CD4-positive, alpha-beta T cell treated with Interleukin-10 for 1 hour (primary cell): ENCODE measurements at places on chromosomes 11 and 22.

DNA sequence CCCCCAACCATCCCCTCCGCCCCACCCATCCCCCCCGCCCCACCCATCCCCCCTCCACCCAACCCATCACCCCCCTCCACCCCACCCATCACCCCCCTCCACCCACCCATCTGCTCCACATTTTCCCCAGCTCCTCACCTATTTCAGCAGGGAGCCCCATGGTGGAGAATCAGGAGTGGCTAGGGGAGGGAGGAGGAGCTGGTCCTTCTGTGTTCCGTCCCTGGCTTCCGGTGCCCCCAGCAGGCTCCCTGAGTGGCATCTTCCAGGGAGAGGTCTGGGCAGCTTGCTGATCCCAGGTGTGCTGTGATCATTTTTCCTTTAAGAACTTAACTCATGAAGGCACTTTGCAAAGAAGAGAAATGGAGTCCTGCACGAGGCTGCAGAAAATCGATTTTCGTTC is 365.8 kb downstream of the TBC1D22A start:
- no peak for DNase-seq

- DNase-seq, result no peak
Measured at GRCh38 chr11:43315966-43316365, 4.2 kb downstream of the API5 start.

- no peak for DNase-seq
Measured at GRCh38 chr11:110908401-110909105, 196.3 kb upstream of the ARHGAP20 start.

DNA sequence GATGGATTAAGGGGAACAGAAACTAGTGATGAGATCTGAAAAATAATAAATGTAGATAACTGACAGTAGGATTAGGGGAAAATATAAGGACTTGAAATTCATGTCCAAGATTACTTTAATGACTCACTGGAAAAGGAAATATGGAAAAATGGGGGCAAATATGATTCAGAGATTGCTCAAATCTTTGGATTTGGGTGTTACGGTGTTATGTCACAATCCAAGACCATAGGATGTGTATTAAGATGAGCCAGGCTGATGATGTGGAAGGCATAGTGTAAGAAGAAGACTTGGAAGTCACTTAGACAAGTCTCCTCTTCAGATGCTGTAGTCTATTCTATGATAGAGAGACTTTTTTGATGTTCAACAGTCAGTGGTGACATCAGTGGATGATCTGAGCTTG is 323.7 kb downstream of the LUZP2 start:
- DNase-seq, result no peak

GRCh38 chr11:94639901-94640721 is 72.9 kb downstream of the PIWIL4 start:
- no peak for DNase-seq

DNA sequence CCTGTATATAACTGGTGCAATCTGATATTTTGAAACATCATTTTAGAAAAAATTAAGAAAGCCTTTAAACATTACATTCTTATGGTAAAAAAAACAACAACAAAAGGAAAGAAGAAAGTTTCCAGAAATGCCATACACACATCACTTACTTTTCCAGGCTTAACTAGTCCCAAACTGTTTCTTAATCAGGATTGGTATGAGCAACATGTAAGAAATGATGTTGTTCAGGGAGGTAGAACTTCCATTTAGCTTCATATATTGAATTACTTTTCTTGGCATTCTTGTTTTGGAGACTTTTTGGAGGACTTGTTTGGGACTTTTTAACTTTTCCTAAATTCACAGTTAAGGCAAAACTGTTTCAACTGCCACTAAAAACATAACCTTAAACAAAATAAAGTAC is 791.5 kb downstream of the METTL15 start:
- DNase-seq, result no peak

- no peak for DNase-seq
Measured at GRCh38 chr11:124748481-124749343, 3.3 kb downstream of the VSIG2 start.

DNA sequence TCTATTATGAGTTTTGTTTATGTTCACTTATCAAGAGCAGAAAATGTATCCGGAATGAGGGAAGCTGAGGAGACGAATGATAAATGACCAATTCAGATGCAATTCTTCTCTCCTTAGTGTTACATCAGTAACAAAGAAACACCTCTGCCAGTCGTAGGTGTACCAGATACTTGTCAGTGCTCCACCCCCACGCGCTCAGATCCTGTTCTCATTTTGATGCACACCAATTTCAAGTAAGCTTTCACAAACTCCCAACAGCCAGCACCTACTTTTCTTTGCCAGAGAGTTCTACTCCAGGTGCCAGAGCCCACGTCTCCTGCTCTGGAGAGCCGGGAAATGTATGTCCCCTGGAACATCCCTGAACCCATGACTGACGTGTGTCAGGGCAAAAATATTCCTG is 43.7 kb downstream of the OR8B12 start:
- DNase-seq, result no peak

DNA sequence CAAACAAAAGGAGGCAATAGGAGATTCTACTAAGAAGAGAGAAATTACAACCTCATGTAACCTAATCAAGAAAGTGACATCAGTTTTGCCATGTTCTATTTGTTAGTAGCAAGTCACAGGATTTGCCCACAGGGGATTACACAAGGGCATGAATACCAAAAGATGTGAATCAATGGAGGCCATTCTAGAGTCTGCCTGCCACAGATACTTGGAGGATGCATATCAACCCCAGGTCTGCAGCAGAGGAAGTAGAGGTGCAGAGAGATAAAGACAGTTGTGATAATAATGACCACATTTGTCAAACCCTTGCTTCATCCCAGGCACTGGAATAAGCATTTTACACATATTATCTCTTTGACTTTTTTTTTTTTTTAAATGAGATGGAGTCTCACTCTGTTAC is 2.4 kb upstream of the ASCC2 start:
- DNase-seq, result no peak

- no peak for DNase-seq
Measured at GRCh38 chr11:59610289-59610688, 5.3 kb downstream of the OSBP start.

- no peak for DNase-seq
Measured at GRCh38 chr22:42945027-42945426, 69.9 kb downstream of the PACSIN2 start.

DNA sequence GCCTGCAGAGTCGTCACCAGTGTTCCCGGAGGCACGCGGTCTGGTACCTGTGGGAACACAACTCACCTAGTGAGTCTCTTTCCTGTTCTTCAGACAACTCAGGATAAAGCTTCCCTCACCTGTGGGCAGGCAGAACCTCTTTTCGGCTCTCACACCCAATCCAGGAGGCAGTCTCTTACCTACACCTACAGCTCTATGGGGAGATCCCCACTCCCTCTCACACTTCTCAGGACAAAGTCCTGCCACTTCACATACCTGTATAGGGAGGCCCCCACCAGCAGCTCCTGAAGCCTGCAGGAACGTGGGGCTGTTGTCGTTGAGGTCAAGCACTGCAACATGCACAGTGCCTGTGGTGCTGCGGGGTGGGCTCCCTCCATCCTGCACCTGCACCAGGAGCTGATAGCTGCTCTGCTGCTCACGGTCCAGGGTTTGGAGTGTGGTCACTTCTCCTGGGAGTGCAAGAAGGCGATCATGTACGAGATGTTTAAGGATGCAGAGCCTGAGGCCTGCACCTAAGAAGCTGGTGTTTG is 12.2 kb upstream of the TPP1 start:
- no peak for DNase-seq

DNA sequence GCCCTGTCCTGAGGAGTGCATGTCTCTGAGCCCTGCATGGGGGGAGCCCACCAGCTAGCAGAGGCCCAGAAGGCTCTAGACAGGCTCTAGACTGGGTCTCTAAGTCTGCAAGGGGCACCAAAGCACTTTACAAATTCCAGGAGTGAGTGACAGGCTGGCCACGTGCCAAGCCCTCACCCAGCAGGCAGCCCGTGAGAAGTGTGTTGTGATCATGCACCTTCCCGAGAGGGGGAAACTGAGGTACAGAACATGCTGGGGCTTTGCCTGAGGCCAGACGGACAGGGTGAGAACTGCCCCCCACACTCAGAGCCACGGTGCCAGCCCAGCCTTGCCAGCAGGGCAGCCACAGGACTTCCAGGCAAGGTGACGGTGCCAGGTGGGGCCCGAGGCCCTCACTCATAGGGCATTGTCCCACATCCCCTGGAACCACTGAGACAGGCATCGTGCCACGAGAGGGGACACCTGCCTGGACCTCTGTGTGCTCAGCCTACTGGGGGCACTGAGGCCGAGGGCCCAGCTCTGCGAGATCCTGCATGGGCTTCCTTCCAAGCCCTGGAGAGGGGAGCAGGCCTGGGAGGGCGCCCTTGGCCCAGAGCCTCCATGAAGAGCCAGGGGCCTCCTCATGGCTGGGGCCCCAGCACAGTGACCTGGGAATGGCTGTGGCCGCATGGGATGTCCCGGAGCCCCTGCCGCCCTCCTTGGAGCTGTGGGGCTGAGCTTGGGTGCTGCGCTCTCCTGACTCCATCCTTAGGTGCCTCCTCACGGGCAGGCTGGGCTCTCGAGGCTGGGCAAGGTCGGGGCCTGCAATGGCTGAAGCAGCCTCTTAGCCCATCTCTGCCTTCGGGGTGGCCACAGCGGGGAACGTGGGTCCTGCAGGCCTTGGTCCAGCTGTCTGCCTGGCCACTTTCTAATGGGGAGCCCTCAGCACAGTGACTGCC is 121.5 kb downstream of the KCNQ1OT1 start:
- no peak for DNase-seq

GRCh38 chr11:43366677-43367076 is 8.0 kb downstream of the TTC17 start:
- DNase-seq, result no peak

DNA sequence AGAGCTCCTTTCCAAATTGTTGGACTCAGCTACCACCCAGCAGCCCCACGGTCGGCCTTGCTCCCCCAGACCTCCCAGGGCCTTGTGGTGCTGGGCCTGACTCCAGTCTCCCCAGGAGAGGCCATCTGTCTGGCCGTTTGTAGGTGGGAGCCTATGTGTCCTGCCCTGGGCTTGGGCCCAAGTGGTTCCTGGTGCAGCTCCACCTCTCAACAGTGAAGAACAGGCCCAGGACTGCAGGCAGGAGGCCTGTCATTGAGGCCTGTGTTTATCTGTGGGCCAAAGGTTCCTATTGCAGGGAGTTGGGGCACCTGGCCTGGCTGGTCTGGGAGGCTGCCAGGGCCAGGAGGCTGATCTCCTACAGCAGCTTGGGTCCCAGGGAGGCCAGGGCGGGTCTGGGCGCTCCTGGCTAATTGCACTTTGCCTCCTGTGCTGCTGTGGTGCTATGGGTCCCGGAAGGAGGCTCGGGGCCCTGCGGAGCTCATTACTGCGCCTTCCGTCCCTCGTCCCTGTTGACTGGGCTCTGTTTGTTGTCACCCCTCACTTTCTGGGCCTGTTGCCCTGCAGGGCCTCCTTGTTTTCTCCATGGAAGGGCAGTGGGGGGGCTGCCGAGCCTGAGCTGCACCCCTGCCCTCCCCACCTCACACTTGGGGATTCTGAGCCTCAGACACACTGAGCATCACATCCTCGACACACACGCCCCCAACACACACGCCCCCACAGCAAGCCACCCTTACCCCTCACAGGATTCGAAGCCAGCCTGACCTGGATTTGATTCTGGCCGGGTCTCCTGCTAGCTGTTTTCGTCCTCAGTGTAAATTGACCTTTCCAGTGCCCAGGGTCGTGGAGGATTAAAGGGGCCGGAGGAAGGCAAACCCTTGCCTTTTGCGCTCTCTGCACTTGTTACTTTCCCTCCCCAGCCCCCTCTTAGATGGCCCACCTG is 6.8 kb upstream of the OMP start:
- DNase-seq, result no peak

GRCh38 chr11:118194835-118195627 is 18.6 kb upstream of the SCN2B start:
- DNase-seq, result no peak

GRCh38 chr11:62974848-62975522 is 9.8 kb downstream of the SLC22A6 start:
- DNase-seq, result no peak

DNA sequence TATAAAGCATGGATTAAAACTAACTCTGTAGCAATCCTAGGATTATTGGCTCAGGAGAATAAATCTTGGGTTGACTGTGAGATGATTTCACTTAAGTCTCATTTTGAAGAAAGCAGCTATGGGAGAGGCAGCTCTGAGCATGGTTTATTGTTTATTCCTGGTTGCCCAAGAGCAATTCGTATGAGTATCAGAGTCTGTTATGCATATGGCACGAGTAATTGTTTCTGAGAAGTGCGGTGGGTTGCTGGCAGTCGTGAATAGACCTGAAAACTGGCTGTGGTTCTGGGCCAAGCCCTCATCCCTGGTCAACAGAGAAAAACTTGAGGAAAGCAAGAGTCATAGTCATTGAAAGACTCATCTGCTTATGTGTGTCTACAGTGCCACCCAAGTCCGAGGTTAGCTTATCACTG is 26.8 kb downstream of the DIXDC1 start:
- no peak for DNase-seq

GRCh38 chr11:121570453-121570852 is 117.7 kb upstream of the SORL1-AS1 start:
- no peak for DNase-seq

DNA sequence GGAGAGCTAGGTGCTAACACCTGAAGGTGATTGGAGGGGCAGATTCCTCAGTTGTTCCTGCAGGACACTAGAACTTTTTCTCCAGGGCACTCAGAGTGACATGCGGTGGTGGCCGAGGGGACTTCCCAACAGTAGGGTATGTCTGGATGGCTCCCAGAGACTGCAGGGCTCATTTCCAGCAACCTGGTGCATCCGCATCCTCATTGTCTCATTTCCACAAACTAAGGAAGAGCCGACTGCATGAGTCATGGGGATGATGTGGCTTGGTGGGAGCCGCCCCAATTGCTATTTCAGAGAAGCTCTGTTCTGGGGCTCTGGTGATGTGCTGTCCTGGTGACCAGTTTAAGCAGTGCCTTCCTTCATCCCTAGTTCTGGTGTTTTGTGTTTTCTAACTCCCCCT is 2.8 kb upstream of the ROBO4 start:
- DNase-seq, result no peak

DNA sequence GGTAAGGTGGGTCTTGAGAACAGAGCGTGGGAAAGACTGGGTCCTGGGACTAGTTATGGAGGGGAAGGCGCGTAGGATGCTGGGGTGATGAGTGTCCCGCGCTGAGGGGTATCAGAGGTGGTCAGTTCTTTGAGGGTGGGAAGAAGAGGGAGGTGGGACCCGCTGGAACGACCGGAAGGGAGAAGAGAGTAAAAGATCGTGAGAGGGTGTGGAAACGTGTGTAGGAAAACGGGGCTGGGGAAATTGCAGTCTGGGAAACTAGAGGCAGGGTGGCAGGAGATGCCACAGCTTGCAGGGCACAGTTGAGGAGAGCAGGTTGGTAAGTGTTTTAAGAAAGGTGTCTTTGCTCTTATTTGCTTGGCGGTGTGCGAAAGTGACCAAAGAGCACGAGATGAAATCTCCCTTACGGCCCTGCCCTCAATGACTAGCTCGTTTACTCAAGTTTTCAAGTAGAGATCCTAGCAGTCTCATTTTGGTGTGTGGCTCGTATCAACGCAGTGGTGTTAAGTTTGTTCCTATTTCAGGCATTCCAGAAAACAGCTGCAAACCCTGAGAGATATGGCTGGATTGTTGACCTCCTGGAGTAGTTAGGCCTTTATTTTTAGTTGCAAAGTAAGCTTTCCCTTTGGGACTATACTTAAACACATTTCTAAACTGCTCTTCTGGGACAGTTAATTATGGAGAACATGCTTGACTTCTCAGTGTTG is 615 bp downstream of the STT3A start:
- no peak for DNase-seq
